Epithelial cell of proximal tubule (primary cell): ENCODE measurements at places on chromosomes 4 and X. TPM values are rescaled to one million over a fixed set of nuclear protein-coding genes. Genes with fewer than 3 reads are reported as not detected.

The UGT2B17 gene
- total RNA-seq, result not detected in 2 replicates

The FRG2 gene
- total RNA-seq, result not detected in 2 replicates

The NUDT10 gene
- 3.0 and 3.2 TPM in 2 replicates for total RNA-seq

The CXCL5 gene
- 32.3 and 79.5 TPM in 2 replicates for total RNA-seq

The CFAP99 gene
- total RNA-seq, result not detected in 2 replicates

The AMBN gene
- total RNA-seq, result not detected in 2 replicates

The RHOXF1 gene
- not detected in 2 replicates for total RNA-seq

The C4orf17 gene
- total RNA-seq, result not detected in 2 replicates

The DUSP21 gene
- not detected in 2 replicates for total RNA-seq

The SAGE1 gene
- not detected in 2 replicates for total RNA-seq

The DUX4 gene
- not detected in 2 replicates for total RNA-seq

The ARHGEF6 gene
- total RNA-seq, result 0.36 and 0.63 TPM in 2 replicates

The NAP1L3 gene
- total RNA-seq, result 1.4 TPM in 2 replicates

The MAGEA3 gene
- not detected in 2 replicates for total RNA-seq

The EVC2 gene
- total RNA-seq, result 4.8 and 9.3 TPM in 2 replicates

The HDAC8 gene
- total RNA-seq, result 13.2 and 14.0 TPM in 2 replicates

The HSFX3 gene
- total RNA-seq, result not detected in 2 replicates

The BST1 gene
- total RNA-seq, result 13.0 and 21.7 TPM in 2 replicates

The APELA gene
- total RNA-seq, result not detected in 2 replicates

The KCNE5 gene
- 0.43 TPM in 1 of 2 replicates, not detected in the other for total RNA-seq
